ENCODE measurements at places on chromosomes 16 and 17.

DNA sequence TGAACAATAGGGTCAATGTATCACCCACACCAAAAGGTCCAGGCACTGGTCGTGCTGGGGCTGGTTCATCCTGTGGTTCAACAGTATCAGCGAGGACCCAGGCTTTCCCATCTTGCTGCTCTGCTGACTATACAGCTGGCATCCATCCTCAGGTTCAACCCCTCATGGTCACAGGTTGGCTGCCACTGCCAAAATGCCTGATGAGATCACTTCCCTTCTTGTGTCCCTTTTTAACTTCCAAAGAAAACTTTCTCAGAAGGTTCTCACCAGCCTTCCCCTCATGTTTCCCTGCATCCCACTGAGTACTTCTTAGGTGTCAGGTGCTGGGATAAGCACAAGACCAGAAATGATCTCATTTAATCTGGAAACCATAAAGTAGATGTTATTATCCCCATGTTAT lies 25.7 kb downstream of the CLEC16A start:
- peak; percentile 31 for DNase-seq

- no peak for DNase-seq
Observed at GRCh38 chr16:72568502-72568901, 396.5 kb upstream of the PMFBP1 start.

DNA sequence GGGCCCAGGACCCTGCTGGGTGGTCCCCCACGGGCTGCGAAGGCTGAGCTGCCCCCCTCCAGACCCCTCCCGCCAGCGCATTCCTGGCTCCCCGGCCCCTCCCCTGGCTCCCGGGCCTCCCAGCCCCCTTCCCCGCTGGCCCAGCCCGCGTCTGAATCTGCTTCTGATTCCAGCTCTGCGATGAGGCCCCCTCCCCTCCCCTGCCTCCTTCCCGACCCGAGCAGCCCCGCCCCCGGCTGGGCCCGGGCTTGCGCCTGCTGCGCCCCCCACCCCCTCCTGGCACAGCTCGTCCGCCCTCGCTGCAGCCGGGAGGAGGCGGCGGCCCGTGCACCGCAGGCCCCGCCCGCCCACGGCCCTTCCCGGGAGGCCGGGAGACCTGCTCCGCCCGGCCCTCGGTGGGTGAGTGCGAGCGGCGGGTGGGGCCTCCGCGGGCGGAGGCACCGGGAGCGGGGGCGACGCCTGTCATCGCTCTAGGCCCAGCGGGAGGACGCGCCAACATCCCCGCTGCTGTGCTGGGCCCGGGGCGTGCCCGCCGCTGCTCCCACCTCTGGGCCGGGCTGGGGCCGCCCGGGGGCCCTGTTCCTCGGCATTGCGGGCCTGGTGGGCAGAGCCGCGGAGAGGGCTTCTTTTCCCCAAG lies at the start of gene NTN3:
TSS of gene NTN3 (plus strand) at position 282 of the 637 bp plus-strand sequence. CDS start 405 bp downstream, outside the sequence.
- DNase-seq, result peak; percentile 59

DNA sequence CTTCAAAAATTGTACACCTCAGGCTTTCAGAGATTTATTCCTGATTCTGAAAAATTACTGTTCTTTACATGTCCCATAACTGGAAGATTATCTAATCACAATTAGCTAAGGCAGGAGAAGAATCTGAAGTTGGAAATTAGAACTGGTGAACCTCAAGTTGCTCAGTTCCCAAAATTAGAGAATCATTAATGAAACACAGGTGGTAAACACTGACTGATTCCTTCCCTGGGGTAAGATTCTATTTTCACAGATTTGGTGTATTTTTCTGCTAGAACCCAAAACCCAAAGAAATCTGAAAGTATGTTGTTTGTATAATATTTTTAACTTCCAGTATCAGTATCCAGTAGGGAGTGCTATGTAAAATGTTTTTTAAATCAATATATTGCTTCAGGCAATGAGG lies 25.7 kb downstream of the PHKB start:
- DNase-seq, result no peak

DNA sequence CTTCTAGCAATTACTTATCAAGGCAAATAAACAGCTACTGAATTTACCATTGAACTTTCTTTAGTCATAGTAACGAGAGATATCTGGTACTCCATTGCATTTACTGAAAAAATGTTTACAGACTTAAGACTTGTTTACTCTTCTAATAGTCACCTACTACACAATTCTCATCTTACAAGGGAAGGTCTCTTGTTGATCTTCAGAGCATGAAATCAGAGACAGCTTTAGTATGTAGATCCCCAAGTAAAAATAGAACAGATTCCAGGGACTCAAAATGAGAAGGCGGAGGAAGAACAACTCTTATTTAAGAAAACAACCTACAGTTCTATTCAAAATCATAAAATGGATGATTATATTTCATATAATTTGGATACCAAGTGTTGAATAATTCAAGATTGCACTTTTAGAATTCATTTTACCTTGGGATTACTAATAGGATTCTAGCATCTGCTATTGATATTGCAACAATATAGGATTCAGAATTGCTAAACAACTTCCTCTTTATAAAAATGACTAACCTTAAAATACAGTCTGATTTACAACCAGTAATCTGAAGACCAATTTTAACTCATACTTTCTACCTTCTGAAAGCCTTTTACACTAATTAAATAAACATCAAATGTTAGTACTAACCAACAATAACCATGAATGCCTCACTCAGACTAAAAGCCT lies 20.8 kb downstream of the UBE2G1 start:
- no peak for DNase-seq

DNA sequence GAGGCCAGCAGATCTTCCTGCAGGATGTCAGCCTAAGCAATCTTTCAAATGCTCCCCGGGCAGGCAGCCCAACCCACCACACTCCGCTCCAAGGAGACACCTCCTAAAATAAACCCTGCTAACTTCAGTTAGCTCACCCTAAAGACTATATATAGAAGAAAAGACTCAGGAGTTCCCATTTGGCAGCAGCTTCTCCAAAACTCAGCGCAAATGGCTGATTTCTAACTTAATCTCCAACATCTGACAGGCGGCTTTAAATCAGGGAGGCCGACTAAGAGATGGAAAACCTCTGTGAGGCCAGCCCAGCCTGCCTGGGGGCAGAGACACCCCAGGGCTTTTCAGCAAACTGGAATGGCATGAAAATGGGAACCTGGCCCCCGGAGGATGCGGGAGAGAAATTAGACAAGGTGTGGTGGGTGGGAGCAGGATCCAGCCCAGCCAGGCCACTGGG lies 91.6 kb downstream of the XYLT1 start:
- peak; percentile 40 for DNase-seq

- no peak for DNase-seq
Observed at GRCh38 chr16:11262915-11263314, 6.2 kb downstream of the TNP2 start.

GRCh38 chr17:83002118-83002805 lies 77.1 kb upstream of the METRNL start:
- DNase-seq, result no peak

DNA sequence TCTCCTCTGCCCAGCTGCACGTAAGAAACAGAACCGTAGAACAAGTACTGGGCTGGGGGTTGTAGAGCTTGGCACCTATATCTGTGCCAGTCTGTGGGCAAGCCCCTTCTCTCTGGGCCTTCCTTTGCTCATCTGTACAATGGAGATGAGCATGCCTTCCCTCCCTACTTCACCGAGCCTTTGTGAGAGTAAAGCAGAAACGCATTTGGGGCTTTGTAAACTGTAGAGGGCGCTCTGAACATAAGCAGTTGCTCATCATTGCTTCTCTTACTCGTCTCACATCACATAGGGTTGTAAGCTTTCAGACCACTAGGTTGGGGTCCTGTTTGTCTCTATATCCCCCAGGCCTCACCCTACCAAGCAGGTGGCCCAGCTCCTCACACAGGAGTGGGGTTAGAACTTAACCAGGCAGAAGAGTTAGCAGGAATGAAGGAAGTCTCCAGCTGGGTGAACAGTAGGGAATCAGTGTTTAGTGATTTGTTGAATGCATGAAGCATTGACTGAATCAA lies 15.1 kb downstream of the SAMD14 start:
- peak; percentile 74 for DNase-seq

DNA sequence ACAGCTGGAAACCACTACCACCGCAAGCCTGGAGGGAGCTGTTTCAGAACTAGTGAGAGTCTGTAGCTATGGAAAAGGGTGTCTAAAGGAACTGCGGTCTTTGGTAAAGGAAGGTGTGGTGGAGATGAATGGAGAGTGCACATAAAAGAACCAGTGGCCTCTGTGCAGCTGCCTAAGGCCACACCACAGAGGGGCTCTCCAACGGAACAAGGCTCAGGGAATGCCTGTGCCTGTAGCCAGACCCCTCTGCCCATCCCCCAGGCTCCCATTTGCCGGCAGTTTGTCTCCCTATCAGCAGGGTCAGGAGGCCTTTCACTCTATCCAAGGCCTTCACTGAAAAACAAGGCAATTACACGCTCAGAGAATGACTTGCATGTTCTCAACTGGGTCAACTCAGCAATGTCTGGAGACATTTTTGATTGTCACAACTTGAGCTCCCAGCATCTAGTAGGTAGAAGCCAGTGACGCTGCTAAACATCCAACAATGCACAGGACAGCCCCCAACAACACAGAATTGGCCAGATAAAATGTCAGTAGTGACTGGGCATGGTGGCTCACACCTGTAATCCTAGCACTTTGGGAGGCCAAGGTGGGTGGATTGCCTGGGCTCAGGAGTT lies 3.3 kb upstream of the FDXR start:
- no peak for DNase-seq

GRCh38 chr17:42698736-42699414 lies 16.5 kb downstream of the CNTNAP1 start:
- DNase-seq, result peak; percentile 69

GRCh38 chr17:2050300-2051060 lies 4.4 kb upstream of the HIC1 start:
- DNase-seq, result peak; percentile 91

GRCh38 chr17:75844530-75845057 lies 390 bp upstream of the UNC13D start:
- no peak for DNase-seq

DNA sequence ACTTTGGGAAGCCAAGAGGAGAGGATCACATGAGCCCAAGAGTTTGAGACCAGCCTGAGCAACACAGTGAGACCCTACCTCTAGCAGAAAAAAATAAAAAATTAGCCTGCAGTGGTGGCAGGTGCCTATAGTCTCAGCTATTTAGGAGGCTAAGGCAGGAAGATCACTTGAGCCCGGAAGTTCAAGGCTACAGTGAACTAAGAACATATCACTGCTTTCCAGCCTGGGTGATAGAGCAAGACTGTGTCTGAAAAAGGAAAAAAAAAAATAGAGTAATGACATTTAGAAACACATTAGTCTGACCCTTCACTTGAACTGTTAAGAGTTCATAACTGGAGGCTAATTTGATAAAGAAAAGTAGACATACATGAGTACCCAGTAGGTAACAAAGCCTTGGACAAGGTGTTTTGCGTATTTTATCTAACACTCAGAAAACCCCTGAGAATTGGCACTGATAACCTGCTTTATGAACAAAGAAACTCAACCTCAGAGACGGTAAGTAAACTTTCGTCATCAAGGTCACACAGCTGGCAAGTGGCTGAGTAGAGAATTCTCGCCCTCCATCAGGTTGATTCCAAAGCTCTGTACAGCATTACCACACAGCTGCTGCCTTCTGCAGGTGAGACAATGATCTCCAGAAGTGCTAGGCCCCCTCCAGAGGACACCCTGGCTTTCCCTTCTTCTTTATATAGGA lies 101.1 kb downstream of the SMG6 start:
- no peak for DNase-seq

DNA sequence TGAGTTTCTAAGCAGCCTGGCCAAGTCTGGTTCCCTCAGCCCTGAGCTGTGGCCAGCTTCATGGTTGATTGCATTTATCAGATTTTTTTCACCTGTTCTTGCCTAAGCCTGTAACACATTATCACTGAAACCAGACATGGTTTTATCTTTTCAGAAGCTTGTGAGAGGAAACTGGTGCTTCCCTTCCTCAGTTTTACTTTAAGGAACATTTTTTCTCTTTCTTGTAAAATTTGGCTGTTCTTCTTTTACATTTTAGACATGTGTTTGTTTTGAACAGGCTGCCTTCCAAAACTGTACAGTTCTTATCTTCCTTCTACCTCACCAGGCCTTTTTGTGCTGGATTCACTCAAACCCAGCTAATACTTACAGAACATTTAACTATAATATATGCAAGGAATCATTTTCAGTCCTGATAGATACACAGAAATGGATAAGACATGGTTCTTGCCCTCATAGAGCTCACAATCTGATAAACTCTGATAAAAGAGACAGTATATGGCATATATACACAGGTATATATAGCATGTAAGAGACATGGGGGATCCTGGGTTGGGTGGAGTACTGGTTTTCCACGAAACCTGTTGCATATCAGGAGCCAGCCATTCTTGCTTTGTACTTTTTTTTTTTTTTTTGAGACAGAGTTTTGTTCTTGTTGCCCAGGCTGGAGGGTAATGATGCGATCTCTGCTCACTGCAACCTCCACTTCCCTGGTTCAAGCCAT lies 44.5 kb downstream of the ZNRF1 start:
- peak; percentile 47 for DNase-seq

GRCh38 chr17:32471652-32472051 lies 15.1 kb upstream of the CDK5R1 start:
- no peak for DNase-seq

GRCh38 chr16:62478903-62479458 lies 442.7 kb upstream of the CDH8 start:
- DNase-seq, result no peak

GRCh38 chr16:30443631-30444030 lies 2.0 kb downstream of the SEPHS2 start:
- DNase-seq, result no peak

DNA sequence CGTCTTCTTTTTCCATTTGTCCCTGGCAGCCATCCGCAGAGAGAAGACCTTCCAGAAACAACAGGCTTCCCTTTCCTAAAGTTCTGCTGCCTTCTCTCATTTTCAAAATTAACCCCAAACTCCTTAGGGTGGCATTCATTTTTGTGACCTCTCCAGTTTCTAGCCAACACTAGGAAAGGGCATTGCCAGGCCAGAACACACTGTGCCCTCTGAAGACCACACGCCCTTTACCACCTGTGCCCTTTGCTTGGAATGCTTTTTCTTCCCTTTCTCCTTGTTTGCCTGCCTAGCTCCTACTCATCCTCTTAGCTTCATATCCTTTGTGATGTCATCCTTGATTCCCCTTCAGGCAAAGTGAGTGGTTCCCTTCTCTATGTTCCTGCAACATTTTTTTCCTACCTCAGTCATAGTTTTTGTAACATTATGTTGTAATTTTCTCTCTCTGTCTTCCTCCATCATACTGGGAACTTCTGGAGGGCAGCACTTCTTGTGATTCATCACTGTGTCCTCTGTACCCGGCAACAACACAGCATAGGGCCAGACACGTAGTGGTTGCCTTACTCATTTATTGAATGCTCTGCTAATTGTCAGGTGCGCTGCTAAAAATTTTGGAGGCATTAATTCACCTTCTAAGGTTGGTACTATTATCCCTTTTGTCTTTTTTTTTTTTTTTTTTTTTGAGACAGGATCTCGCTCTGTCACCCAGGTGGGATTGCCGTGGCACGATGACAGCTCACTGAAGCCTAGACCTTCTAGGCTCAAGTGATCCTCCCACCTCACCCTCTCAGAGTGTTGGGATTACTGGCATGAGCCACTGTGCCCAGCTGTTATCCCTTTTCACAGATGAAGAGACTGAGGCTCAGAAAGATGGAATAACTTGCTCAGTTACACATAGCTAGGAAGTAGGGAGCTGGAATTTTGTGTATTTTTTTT lies 1.0 kb downstream of the KAT8 start:
- peak; percentile 34 for DNase-seq

- DNase-seq, result no peak
Observed at GRCh38 chr17:50635982-50636803, 1.5 kb downstream of the ABCC3 start.
